Foreskin keratinocyte (primary cell): ENCODE measurements at places on chromosomes 5 and 9.

DNA sequence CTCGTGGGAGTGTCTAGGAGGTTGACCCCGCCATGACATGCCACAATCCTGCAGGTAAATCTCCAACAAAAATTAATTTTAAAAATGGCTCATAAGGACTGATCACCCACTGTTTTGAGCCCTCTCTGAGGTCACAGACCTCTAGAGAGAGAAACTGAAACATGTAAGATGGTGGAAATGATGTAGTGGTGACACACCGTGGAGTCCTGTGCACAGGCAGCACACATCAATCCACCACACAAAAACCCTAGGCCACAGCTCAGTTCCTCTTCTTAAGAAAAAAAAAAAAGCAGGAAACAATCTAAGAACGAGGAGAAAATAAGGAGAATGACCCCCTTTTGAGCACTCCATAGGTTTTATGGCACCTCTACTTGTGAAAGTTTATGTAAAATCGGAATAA is 93.8 kb upstream of the FAM120A start:
- DNase-seq: no peak

DNA sequence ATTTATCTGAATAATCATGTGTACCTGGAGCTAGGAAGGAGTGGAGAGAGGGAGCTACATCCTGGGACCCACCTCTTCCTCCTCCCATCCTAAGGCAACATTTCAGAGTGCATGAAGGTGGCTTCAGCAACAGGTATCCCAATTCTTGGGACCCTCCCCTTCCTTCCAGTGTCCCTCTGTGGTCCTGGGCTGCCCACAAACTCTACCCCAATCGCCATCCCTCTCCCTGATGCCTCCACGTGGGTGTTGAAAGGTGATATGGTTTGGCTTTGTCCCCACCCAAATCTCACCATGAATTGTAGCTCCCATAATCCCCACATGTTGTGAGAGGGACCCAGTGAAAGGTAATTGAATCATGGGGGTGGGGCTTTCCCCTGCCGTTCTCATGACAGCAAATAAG is 121.4 kb downstream of the MED10 start:
- DNase-seq: no peak

DNA sequence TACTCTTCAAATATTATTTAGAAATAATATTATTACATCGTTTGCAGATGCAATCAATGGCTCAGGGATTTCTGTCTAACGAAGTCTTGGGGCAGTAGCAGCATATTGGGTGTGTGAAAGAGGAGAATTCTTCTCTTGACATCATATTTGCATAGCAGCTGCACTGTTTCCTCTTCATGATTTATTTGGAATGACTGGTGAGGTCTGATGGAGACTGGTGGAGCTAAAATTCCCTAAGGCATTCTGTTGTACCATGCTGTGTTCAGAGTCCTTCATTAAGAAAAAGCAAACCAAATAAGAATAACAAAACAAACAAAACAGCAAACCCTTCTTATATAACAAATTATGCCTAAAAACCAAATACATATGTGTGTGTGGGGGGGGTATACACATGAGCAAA is 177.6 kb downstream of the DIRAS2 start:
- DNase-seq: no peak

- DNase-seq: no peak
Observed at GRCh38 chr5:394671-395155, 48.3 kb upstream of the EXOC3 start.

DNA sequence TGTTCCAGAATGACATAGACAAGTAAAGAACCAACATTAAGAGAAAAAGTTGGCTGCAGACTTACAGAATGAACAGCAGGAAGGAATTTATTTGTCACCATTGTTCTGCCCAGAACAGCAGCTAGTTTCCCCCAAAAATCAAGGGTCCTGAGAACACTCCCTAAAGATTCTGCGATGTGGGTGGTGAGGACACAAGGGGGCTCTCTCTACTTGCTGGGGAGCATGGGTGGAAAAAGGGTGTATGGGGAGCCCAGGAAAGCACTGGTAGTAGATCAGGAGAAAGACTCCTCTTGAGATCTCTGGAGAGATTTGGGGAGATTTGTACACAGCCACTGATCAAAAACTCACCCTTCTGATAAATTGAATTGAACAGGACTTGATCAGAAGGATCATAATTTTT is 316.5 kb downstream of the KCTD16 start:
- DNase-seq: no peak

DNA sequence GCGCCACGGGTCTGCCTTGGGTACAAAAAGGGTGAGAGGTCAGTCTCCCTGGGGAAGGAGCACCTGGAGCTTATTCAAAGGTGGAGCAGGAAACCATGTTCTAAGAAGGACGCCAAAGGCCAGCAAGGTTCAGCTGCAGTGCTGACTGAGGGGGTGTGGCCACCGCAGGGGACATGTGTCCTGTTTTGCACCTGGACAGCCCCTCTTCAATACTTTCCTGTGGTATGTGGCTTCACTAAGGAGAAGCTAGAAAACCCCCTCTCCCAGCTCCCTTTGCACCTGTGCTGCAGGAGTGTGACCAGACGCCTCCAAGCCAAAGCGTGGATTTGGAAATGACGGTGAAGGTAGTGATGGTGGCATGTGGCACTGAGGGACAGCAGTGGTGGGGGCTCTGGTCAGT is 23.6 kb downstream of the TRIM14 start:
- DNase-seq: no peak

- peak; percentile 77 for DNase-seq
Observed at GRCh38 chr5:141848744-141849414, 29.3 kb downstream of the PCDH1 start.

- peak; percentile 49 for DNase-seq
Observed at GRCh38 chr5:108749128-108749861, 1.6 kb downstream of the FER start.

- DNase-seq: no peak
Observed at GRCh38 chr9:127053057-127053821, 69.2 kb downstream of the ANGPTL2 start.

DNA sequence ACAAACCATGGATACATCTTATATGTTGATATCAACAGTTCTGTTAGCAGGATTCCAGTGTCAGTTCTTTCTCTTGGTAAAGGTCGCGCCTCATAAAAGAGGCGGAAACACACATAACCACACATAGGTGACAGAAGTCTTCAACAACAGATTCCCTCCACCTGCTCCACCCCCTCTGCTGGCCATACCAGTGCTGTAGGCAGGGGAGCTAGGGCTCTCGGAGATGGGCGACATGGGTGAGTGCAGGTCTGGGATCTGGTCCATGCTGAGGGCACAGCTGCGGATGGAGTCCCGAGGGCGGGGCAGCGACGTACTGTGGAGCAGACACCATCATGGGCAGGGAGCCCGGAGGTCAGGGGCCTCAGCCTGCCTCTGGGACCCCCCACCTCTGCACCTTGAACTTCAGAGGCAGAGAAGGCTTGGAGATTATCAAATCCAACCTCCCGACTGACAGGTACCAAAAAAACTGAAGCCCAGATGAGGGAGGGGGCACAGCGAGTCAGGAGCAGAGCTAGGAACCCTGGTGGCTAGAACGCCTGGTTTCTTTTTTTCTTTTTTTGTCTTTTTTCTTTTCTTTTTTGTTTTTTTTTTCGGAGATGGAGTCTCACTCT is 12.0 kb upstream of the TOR2A start:
- no peak for DNase-seq

- no peak for DNase-seq
Observed at GRCh38 chr9:128619779-128620178, 36.9 kb downstream of the DYNC2I2 start.

- no peak for DNase-seq
Observed at GRCh38 chr5:42595597-42595996, 161.0 kb upstream of the CCDC152 start.

GRCh38 chr5:154813736-154814135 is 36.7 kb downstream of the FAXDC2 start:
- no peak for DNase-seq

- no peak for DNase-seq
Observed at GRCh38 chr5:168971100-168971499, 329.8 kb downstream of the SLIT3 start.

- DNase-seq: no peak
Observed at GRCh38 chr5:43840424-43841125, 237.6 kb downstream of the NNT start.

GRCh38 chr9:114138552-114138971 is 16.8 kb upstream of the COL27A1 start:
- DNase-seq: no peak
